ENCODE measurements at places on chromosomes 4 and X.

GRCh38 chr4:179164267-179164999 is 1722.2 kb upstream of the AGA start:
- no peak for DNase-seq

DNA sequence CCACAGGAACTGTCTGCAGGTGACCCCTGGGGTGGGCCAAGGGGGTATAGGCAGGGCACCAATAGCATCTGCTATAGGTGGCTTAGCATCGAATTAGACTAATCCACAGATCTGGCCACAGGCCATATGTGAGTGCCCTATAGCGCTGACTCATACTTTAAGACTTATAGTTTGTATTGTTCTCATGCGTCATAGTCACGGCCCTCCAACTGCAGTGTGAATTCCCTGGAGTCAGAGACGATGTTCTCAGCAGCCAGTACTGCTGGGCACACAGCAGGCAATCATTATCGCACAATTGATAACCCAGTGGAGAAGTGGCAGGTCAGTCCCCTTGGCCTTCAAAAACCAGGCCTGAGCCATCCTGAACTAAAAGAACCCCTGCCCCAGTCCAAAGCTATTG is 58.1 kb downstream of the ADGRG2 start:
- DNase-seq = no peak

- peak; percentile 47 for DNase-seq
These were observed 177.1 kb downstream of the CBR4 start for GRCh38 chr4:168832763-168833575.

DNA sequence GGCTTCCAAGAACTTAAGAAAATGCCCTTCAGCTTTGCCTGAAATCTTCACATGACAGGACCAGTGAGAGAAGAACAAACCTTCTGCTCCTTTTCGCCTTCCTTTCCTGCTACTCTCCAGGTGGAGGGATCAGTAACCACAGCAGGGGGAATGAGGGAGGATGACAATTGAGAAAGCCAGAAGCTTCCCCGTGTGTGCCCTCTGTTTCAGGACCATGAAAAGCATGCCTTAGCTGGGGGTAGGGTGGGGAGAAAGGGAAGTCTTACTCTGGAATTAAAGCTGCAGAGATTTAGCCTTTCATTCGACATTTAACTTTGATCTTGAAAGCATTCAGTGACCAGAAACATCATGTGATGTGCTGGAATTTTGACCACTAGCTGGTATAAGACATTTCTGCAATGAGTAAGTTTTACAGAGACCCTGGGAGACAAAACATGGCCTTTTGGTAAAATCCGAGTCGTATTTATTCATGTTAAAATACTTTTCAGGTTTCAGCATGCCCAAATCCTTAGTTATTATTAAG is 10.6 kb upstream of the PUDP start:
- DNase-seq = no peak

DNA sequence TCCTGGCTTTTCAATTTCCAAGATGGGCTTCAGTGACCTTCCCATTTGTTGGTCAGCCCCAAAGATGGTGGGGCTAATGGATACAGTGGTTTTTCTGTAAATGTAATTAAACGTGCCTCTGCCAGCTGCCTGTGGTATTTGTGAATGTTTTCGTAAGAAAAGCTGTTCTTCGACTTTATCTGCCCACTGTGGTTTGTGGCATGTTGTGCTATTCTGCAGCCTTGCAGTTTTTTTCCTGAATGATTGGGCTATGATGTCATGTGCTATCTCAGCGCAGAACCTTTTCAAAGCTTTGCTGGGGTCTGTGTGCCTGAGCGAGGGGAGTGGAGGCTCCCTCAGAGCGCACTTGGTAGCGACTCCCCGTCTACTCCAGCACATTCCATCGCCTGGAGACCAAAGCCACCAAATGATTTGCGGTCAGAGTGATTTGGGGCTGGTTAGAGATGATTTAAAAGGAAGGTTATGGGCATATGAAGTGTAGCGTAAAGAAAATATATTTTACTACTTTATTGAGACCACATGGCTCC is 137.5 kb downstream of the PALLD start:
- peak; percentile 99 for DNase-seq

DNA sequence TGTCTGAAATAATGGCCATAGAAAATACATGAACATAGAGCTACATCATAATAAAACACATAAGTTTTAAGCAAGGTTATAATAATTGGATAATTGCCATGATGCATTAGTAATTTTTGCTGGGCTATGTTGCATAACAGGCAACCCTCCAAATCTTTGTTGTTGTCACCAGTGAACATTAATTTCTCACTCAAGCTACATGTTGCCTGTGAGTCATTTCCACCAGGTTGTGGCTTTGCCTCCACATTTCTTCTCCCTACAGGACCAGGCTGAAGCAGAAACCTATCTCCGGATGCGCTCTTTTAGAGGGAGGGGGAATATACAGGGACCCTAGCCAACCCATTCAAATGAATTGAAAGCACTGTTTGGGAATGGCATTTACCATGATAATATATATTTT is 347.7 kb downstream of the GABRG1 start:
- no peak for DNase-seq
